Naive B cell (primary cell): ENCODE measurements at places on chromosomes 3 and 15. TPM values are rescaled to one million over a fixed set of nuclear protein-coding genes. Genes with fewer than 3 reads are reported as not detected.

Gene CCR8
- polyA plus RNA-seq, result not detected

Gene EPHB3
- polyA plus RNA-seq, result not detected

Gene ALDH1L1
- polyA plus RNA-seq, result not detected

Gene GATM
- 9.8 TPM for polyA plus RNA-seq

Gene MYRIP
- polyA plus RNA-seq, result not detected

Gene RAB8B
- polyA plus RNA-seq, result 61.3 TPM

Gene RMDN3
- polyA plus RNA-seq, result 16.2 TPM

Gene DRD3
- polyA plus RNA-seq, result not detected
